ENCODE measurements at places on chromosomes 4 and X.

- no peak for DNase-seq
Measured at GRCh38 chr4:109432696-109433095, 919 bp upstream of the SEC24B start.

- DNase-seq: no peak
Measured at GRCh38 chr4:27638163-27638915, 777.7 kb downstream of the STIM2 start.

DNA sequence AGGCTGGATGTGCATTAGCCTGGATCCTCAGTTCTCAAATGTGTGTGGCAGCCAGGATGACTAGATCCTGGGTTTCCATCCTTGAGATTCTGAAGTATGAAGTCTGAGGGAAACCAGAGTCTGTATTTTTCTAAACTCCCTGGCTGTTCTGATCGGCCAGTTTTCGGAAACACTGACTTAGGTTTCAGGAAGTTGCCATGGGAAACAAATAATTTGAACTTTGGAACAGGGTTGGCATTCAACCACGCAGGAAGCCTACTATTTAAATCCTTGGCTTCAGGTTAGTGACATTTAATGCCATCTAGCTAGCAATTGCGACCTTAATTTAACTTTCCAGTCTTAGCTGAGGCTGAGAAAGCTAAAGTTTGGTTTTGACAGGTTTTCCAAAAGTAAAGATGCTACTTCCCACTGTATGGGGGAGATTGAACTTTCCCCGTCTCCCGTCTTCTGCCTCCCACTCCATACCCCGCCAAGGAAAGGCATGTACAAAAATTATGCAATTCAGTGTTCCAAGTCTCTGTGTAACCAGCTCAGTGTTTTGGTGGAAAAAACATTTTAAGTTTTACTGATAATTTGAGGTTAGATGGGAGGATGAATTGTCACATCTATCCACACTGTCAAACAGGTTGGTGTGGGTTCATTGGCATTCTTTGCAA is 67.6 kb downstream of the PDGFRA start:
- no peak for DNase-seq

GRCh38 chr4:48668254-48669017 is 111.6 kb downstream of the FRYL start:
- DNase-seq: no peak

GRCh38 chr4:98586291-98586961 is 72.0 kb downstream of the TSPAN5 start:
- DNase-seq: no peak

DNA sequence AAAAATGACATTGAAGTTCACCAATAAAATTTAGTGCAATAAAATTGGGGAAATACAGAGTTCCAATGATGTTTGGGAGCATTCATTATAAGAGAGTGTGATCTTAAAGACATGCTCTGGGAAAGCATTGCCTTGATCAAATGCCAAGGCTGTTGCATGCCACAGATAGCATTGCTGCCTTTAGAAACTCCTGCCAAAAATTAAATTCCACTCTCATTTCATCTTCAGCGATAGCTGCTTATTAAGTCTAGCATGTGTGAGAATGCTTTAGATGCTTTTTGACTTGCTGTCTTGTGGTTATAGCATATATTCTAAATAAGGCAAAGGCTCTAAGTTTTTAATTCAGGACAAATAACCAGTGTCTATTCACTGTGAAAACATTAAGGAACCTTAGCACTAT is 49.3 kb downstream of the NPNT start:
- no peak for DNase-seq

- no peak for DNase-seq
Measured at GRCh38 chrX:39459952-39460351, 637.8 kb downstream of the BCOR start.

GRCh38 chr4:143679434-143679833 is 21.0 kb downstream of the FREM3 start:
- DNase-seq: no peak

- DNase-seq: no peak
Measured at GRCh38 chr4:108398316-108398715, 222.1 kb upstream of the RPL34 start.

GRCh38 chrX:131227608-131228007 is 61.5 kb downstream of the IGSF1 start:
- no peak for DNase-seq

- DNase-seq: no peak
Measured at GRCh38 chr4:24927049-24927448, 14.2 kb upstream of the CCDC149 start.

DNA sequence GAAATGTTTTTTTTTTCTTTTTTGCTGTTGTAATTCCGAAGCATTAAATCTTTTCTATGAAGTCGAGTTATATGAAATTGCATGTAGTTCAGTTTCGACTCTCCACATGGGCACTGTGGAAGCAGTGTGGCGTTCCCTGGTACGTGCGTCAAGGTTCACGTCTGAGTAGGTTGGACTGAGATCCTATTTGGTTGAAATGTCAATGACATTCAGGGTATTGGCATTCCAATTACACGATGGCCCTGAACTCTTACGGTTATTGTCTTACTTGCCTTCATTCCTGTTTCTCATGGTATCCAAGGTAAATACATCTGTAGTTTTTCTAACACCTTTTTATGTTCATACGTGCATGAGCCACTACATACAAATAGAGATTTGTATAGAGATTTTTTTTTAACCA is 128.8 kb downstream of the SORBS2 start:
- DNase-seq: no peak
